ENCODE measurements at places on chromosomes 1 and 21. TPM values are rescaled to one million over a fixed set of nuclear protein-coding genes. Genes with fewer than 3 reads are reported as not detected.
A peak's percentile ranks its signal among the peaks of the same experiment; 100 is the strongest.

DNA sequence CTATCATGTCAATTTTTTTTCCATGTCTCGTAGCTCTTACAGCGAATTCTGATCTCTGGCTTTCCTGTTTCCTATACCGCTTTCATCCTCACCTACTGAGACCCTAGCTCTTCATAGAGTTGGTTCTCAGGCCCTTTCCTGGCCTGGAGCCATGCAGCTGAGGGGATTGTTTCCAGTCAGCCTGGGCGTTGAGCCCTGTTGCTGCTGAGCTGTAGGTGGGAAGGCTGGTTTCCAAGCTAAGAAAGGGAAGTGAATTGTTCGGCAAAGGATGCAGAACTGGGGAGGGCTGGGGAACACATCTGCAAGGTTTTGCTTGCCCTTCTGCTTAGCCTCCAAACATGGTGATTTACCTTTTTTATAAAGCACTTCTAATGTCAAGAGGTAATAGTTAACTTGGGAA lies 41.5 kb downstream of the SPATA46 start:
- no peaks in the 10 kb centered on the region for H3K36me3 ChIP-seq
- H3K27ac ChIP-seq = peak overlapping the region; percentile 88
- H3K27me3 ChIP-seq = no peaks in the 10 kb centered on the region

Gene MCOLN2
- total RNA-seq = 1.0 TPM

- no peak overlapping the region for H3K27ac ChIP-seq
- H3K36me3 ChIP-seq = no peaks in the 10 kb centered on the region
- H3K4me3 ChIP-seq = no peak overlapping the region
- peaks cover 3% of the 10 kb centered on the region for H3K4me1 ChIP-seq
Observed at GRCh38 chr1:97947695-97948094, 26.9 kb upstream of the DPYD start.

Gene TPTE
- not detected for total RNA-seq

Gene LPAR3
- total RNA-seq = 1.2 TPM

DNA sequence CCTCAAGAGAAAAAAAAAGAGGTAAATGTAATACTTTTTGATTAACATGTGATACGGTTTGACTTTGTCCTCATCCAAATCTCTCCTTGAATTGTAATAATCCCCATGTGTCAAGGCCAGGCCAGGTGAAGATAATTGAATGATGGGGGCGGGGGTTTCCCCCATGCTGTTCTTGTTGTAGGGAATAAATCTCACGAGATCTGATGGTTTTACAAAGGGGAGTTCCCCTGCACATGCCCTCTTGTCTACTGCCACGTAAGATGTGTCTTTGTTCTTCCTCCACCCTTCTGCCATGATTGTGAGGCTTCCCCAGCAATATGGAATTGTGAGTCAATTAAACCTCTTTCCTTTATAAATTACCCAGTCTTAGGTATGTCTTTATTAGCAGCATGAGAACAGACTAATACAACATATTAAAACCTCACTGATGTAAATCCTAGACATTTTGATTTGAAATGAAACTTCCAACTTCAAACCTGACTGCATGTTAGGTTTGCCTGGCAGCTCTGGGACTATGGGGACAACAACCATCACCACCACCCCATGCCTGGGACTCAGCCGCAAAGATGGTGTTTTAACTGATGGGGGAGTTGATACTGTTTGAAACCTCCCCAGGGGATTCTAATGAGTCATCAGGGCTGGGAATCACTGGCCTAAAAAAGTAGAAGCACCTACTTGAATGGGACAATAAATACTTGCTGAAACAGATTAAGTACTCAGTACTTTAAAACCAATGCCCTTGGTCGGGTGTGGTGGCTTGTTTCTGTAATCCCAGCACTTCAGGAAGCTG lies 32.8 kb upstream of the BACH1 start:
- no peak overlapping the region for H3K4me3 ChIP-seq
- no peaks in the 10 kb centered on the region for H3K27me3 ChIP-seq
- no peaks in the 10 kb centered on the region for H3K36me3 ChIP-seq
- no peak overlapping the region for H3K27ac ChIP-seq
- DNase-seq = no peak

Gene ZNF436
- 9.2 TPM for total RNA-seq

DNA sequence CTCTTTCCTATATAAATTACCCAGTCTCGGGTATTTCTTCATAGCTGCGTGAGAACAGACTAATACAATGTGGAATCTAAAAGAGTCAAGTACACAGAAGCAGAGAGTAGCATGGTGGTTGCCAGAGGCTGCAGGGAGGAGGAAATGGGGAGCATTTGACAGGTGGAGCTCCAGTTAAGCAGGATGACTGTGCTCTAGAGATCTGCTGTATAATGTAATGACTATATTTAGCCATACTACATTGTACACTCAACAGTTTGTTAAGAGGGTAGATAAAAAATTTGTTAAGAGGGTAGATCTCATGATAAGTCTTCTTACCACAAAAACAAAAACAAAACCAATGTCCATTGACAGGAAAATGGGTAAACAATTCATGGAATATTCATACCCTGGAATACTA lies 82.1 kb downstream of the MT1HL1 start:
- no peak overlapping the region for H3K4me3 ChIP-seq
- no peak overlapping the region for H3K27ac ChIP-seq
- H3K27me3 ChIP-seq = no peaks in the 10 kb centered on the region
- H3K4me1 ChIP-seq = no peaks in the 10 kb centered on the region
- H3K36me3 ChIP-seq = peaks cover 10% of the 10 kb centered on the region
- DNase-seq = no peak

Gene KCNT2
- total RNA-seq = 12.6 TPM

Gene NCAM2
- total RNA-seq = 1.9 TPM

DNA sequence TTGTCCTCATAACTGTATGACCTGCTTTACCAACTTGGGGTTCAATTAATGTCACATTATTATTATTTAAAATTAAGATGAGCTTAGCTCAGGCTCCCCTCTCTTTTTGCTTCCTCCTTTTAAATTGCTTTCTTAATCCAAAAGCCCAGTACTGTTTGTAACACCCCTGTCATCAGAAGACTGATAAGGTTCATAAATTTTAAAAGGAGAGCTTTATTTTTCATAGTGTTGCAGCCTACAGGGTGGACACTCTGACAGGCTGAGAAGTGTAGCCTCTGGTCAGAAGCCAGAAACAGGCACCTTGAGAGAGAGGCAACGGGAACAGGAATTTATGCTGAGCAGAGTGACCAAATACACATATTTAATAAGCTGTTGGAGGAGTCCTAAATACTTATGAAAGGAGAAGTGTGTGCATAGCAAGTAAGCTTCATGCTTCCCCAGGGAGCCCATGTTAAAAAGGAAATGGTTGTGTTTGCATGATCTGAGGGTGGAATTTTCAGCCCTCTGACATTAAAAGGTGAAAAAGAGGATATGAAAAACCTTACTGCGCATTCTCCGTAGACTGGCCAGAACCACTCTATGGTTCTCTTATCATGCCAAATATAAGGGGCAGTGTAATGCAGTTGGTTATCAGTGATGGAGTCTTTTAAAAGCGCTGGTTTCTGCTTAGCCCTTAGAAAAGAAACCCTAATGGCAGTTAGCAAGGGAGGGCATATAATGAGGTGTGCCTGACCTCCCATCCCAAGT lies 30.5 kb upstream of the FGGY start:
- no peaks in the 10 kb centered on the region for H3K36me3 ChIP-seq
- DNase-seq = no peak
- H3K4me1 ChIP-seq = peaks cover 7% of the 10 kb centered on the region
- no peaks in the 10 kb centered on the region for H3K27me3 ChIP-seq

- peaks cover 10% of the 10 kb centered on the region for H3K36me3 ChIP-seq
- no peaks in the 10 kb centered on the region for H3K27me3 ChIP-seq
- H3K27ac ChIP-seq = no peak overlapping the region
- H3K4me1 ChIP-seq = peaks cover 16% of the 10 kb centered on the region
- no peak for DNase-seq
Observed at GRCh38 chr1:151287767-151288500, 5.8 kb downstream of the ZNF687 start.

Gene LMOD1
- total RNA-seq = 0.19 TPM

Gene RAB7B
- 4.4 TPM for total RNA-seq

Gene IRF6
- not detected for total RNA-seq

Data from neural crest cell (in vitro differentiated cells).